Bronchus fibroblast of lung (primary cell): ENCODE measurements at places on chromosomes 7 and 10. TPM values are rescaled to one million over a fixed set of nuclear protein-coding genes. Genes with fewer than 3 reads are reported as not detected.

The PLXDC2 gene
- 3.9 and 4.9 TPM in 2 replicates for total RNA-seq

The RAPGEF5 gene
- total RNA-seq = 0.15 and 0.34 TPM in 2 replicates

The STEAP1B gene
- 23.0 and 24.7 TPM in 2 replicates for total RNA-seq

The MYPN gene
- total RNA-seq = 3.4 and 3.9 TPM in 2 replicates

The LIPK gene
- total RNA-seq = not detected in 2 replicates

The GLUD1 gene
- total RNA-seq = 176 and 190 TPM in 2 replicates

The AQP1 gene
- total RNA-seq = 0.45 and 0.50 TPM in 2 replicates

The WNT8B gene
- total RNA-seq = not detected in 2 replicates

The ATP5F1C gene
- 276 and 287 TPM in 2 replicates for total RNA-seq

The NPS gene
- total RNA-seq = not detected in 2 replicates

The CUBN gene
- total RNA-seq = 0.17 and 0.89 TPM in 2 replicates

The NCF1 gene
- not detected in 2 replicates for total RNA-seq

The DRGX gene
- not detected in 2 replicates for total RNA-seq

The RGR gene
- not detected in 2 replicates for total RNA-seq

The HMX2 gene
- total RNA-seq = not detected in 2 replicates

The CDC14C gene
- total RNA-seq = not detected in 2 replicates

The LEP gene
- not detected in 2 replicates for total RNA-seq

The CALN1 gene
- under 0.01 TPM in 1 of 2 replicates, not detected in the other for total RNA-seq

The AHR gene
- total RNA-seq = 42.2 and 50.8 TPM in 2 replicates

The C10orf67 gene
- total RNA-seq = under 0.01 TPM in 1 of 2 replicates, not detected in the other

The WDR86 gene
- 3.9 and 6.7 TPM in 2 replicates for total RNA-seq

The GSAP gene
- 2.0 and 2.2 TPM in 2 replicates for total RNA-seq

The AMPH gene
- total RNA-seq = 1.9 and 2.9 TPM in 2 replicates

The FEZF1 gene
- total RNA-seq = not detected in 2 replicates

The CNPY1 gene
- total RNA-seq = not detected in 2 replicates

The TBX20 gene
- 0.15 and 0.34 TPM in 2 replicates for total RNA-seq

The XRCC2 gene
- total RNA-seq = 3.1 and 3.5 TPM in 2 replicates

The MPP7 gene
- 0.45 and 0.84 TPM in 2 replicates for total RNA-seq

The LZTS2 gene
- total RNA-seq = 71.8 and 76.2 TPM in 2 replicates

The DOCK4 gene
- total RNA-seq = 5.9 and 7.4 TPM in 2 replicates

The RARRES2 gene
- 9.5 and 11.9 TPM in 2 replicates for total RNA-seq

The ICA1 gene
- 1.0 TPM in 2 replicates for total RNA-seq
